Pons (tissue), 1 donor: ENCODE measurements at places on chromosomes 5 and 9.

DNA sequence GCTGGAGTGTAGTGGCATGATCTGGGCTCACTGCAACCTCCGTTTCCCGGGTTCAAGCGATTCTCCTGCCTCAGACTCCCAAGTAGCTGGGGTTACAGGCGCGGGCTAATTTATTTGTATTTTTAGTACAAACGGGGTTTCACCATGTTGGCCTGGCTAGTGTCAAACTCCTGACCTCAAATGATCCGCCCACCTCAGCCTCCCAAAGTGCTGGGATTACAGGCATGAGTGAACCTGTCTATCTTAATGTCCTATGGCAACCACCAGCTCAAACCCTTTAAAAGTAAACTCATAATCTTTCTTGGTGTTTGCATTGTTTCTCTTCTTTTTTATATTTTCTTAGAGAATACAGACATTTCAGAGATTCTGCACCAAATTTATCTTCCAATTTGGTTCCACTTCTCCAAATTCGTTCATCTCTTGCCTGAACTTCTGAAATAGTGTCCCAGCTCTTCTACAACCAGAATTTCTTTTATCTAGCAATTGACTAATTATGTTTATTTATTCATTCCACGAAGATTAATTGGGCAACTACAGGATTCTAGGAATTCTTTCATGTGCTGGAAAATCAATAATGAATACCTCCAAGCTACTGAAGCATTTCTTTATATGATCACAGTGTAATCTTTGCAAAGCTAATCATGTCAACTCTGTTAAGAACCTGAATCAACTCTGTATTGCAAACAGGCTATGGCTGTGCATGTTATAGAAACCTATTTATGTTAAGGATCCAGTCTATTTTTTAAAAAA is 60.0 kb upstream of the TYRP1 start:
- DNase-seq: no peak

GRCh38 chr5:169590602-169591001 is 7.0 kb downstream of the SPDL1 start:
- DNase-seq: no peak

DNA sequence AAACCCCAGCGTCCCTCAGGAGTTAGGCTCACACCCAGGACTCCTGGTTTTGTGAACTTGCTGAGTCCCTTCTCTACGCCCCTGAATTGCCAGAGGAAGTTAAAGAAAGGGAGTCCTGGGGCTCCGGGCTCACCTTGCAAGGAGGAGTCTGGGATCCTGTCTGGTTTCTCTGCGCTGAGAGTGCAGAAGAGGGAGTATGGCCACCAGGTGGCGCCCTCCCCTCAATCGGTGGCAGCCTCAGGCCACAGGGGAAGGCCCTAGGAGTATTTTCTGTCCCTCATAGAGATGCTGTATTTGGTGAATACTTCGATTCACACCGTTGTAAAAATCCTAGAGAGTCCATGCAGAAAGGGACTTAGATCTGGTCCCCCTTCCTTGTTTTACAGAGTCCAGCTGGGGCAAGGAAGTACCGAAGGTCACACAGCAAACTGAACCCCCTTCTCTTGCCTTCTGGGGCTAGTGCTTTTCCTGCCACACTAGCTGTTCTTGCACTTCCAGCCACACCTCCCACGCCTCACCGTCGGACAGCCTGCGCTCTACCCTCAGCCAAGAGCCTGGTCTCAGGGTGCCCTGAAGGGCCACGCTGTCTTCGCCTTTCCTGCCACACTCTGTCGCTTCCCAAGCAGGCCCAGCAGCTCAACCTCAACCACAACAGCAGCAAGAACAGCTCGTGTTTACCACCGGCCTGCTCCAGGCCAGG is 10.2 kb downstream of the HAND1 start:
- DNase-seq: peak; percentile 48

GRCh38 chr5:58681943-58682342 is 99.1 kb downstream of the RAB3C start:
- no peak for DNase-seq

DNA sequence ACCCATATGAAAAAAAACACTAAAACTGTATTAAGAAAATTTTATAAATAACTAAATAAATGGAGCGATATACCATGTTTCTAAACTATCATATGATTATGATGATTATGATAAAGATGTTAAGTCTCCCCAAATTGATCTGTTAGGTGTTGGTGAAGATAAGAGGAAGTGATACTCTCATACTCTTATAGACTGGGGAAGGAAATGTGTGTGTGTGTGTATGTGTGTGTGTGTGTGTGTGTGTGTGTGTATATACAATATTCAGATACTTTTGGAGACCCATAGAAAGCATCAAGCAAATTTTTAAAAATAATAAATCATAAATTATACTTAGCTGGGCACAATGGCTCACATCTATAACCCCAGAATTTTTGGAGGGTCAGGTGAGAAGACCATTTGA is 62.9 kb downstream of the TMEM232 start:
- no peak for DNase-seq

DNA sequence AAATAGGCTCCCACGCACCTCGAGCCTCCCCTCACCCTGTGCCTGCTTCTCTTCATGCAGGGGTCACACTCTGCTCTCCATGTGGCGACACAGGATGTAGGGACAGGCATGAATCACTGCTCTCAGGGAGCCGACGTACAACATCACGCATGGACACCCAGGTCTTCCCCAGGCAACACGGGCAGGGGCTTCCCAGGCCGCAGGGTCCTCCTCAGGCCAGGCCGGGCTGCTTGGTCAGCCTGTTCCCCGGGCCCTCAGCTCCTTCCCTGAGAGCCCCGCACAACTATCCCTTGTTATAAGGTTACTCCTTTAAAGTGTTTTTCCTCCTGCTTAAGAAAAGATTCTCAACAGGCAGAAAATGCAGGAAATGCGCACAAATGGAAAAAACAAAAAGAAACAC is 1.1 kb downstream of the SLC6A18 start:
- DNase-seq: no peak

DNA sequence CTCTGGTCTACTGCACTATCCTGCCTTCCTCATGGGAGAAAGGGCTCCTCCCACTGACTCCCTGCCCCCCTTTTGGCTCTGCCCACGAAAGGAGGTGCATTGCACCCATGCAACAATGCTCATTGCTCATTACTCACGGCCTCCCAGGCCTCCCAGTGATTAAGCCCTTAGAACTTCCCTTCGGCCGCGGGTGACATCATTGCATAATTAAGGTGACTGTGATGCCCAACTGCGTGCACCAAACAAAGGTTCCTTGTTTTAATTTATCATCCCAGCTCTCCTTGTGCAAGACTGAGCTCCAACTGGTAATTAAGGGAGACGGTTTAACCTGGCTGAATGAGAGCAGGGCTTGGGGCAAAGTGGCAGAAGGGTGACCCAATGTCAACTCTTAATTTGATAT is 180.4 kb downstream of the GAS1 start:
- peak; percentile 53 for DNase-seq

GRCh38 chr5:72921886-72922285 is 34.0 kb upstream of the FCHO2 start:
- DNase-seq: no peak

DNA sequence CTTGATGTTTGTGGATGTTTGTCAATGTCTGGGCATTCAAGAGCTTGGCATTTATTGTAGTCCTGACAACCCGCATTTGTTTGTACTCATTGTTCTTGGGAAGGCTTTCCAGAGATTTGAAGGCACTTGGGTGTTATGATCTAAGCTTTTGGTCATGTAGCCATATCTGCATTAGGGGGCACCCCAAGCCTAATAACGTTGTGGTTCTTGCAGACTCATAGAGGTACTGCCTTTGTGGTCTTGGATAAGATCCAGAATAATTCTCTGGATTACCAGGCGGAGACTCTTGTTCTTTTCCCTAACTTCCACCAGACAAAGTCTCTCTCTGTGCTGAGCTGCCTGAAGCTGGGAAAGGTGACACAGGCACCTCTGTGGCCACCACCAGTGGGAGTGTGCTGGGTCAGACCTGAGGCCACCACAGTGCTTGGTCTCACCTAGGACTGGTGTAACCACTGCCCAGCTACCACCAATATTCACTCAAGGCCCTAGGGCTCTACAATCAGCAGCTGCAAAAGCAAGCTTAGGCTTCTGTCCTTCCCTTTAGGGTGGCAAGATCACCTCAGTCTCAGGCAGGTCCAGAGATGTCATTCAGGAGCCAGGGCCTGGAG is 144.4 kb upstream of the TAS2R1 start:
- peak; percentile 45 for DNase-seq

- no peak for DNase-seq
These were observed 91.6 kb upstream of the TAF11L2 start for GRCh38 chr5:17406423-17406838.

GRCh38 chr9:134633362-134634142 is 8.1 kb upstream of the COL5A1 start:
- no peak for DNase-seq

GRCh38 chr5:1737790-1738405 is 61.7 kb downstream of the MRPL36 start:
- DNase-seq: no peak
